ENCODE measurements at places on chromosomes 3 and 15.

GRCh38 chr15:77738441-77739302 is 106.0 kb upstream of the LINGO1 start:
- DNase-seq: no peak

- no peak for DNase-seq
These were observed 105.7 kb downstream of the RTP4 start for GRCh38 chr3:187473778-187474406.

- no peak for DNase-seq
These were observed 598 bp upstream of the GMNC start for GRCh38 chr3:190863119-190863465.

DNA sequence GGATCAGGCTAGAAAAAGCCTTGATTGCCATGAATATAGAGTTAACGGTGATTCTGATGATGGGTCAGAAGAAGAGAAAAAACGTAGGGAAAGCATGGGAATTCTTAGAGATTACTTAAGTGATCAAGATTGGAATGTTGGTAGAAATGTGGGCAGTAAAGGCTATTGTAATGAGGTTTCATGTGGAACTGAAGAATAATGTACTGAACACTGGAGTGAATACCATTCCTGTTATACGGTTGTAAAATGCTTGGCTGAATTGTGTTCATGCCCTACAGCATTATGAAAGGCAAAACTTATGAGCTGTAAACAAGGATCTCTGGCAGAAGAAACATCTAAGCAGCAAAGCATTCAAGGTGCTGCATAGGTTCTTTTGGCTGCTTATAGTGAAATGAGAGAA is 414.1 kb upstream of the CBLB start:
- no peak for DNase-seq

DNA sequence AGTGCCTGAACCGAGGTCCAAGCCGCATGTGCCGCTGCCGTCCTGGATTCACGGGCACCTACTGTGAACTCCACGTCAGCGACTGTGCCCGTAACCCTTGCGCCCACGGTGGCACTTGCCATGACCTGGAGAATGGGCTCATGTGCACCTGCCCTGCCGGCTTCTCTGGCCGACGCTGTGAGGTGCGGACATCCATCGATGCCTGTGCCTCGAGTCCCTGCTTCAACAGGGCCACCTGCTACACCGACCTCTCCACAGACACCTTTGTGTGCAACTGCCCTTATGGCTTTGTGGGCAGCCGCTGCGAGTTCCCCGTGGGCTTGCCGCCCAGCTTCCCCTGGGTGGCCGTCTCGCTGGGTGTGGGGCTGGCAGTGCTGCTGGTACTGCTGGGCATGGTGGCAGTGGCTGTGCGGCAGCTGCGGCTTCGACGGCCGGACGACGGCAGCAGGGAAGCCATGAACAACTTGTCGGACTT is 7.1 kb downstream of the DLL4 start:
- DNase-seq: no peak

DNA sequence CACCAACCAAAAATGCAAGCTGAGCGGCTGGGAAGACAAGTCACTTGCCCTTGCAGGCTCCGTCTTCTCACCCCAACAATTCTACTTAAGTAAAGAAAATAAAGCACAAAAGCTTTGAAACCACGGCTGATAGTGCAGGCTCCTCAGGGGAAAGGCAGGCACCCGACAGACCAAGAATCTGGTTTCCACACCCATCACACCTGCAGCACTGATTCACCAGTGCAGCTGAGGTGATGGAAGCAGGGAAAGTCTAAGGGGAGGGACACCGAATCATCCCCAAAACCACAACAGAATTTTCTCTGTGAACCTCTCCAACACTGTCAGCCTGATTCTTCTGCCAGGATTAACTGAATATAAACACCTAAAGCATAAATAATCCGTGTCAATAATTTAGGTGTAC is 62.0 kb upstream of the NSMCE3 start:
- DNase-seq: no peak

GRCh38 chr3:123636431-123636841 is 51.6 kb upstream of the HACD2 start:
- no peak for DNase-seq

DNA sequence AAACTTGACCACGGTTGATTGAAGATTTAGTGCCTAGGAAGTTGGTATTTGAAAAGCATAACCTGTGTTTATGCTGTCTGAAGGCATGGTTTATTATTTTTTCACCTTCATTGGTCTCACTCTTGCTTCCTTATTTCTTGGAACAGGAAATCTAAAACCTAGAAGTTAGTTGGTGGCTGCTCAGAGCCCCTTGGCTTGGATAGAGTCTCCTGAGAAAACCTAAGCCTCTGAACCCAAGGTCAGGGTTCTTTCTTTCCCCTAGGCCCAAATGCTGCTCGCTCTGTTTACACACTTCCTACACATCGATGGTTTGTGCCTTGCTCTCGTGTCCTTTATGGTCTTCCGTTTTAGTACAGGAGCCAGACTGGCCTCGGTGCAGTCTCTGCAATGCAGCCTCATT is 82.2 kb downstream of the TRAK1 start:
- no peak for DNase-seq

GRCh38 chr15:71275098-71275497 is 159.8 kb downstream of the THSD4 start:
- DNase-seq: no peak
